B cell (primary cell): ENCODE measurements at places on chromosomes 1 and 21.
A peak's percentile ranks its signal among the peaks of the same experiment; 100 is the strongest.

GRCh38 chr1:153795330-153795837, 20.2 kb downstream of the SLC27A3 start:
- DNase-seq, result no peak

DNA sequence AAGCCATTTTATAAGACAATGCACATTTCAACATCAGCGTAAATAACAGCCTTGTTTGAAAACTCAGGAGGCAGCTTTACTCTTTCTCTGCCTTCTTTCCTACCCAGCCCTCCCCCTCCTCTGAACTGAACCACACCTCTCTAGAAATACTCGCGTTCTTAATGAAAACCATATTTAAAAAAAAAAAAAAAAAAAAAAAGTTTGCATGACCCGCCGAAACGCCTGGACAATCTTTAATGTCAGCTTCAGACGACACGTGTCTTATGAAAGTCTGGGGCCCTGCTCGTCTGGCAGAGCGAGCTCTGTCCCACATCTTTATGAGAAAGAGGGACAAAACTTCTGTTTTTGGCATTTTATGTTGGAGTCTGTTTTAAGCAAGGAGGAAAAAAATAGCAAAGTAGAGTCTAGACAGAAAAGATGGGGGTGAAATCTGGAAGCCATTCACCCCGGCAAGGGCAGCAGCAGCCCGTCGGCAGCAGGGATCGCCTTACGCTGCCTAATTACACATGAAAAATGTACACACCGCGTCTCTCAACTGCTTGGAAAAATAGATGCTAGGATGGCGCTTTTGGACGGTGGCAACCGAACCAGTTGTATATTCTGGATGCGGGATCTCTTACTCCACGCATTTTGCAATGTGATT, 130.4 kb upstream of the ETS2 start:
- DNase-seq, result no peak

DNA sequence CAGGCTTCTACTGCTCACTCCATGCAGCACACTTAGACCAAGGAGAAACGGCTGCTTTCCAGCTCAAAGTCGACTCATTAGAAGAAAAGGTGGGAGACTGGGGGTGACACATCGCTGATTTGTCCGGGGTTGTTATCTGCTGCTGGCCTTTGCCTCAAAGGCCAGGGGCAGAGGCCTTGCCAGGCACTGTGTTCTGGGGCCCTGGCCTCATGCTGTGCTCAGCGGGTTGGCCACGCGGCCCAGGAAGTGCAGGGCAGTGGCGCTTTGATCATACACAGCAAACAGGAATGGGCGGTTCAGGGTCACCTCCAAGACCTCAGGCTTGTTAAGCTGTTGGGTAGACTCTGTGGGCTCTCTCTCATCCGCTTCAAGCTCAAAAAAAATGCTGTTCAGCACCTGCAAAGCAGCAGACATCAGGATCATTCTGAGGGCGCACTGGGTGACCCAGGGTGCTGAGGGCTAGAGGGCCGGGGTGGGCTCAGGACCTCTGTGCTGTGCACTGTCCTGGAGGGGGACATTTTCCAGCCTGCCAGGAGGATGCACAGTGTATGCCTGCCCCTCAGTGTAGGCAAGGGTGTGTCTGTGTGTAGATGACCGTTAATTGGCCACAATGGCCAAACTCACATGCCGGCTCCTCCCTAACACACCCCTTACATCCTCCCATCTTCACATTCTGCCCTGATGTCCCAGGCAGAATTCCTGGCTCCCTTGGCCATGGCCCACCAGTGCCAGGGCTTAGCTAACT, 10.8 kb downstream of the AGT start:
- DNase-seq, result no peak

DNA sequence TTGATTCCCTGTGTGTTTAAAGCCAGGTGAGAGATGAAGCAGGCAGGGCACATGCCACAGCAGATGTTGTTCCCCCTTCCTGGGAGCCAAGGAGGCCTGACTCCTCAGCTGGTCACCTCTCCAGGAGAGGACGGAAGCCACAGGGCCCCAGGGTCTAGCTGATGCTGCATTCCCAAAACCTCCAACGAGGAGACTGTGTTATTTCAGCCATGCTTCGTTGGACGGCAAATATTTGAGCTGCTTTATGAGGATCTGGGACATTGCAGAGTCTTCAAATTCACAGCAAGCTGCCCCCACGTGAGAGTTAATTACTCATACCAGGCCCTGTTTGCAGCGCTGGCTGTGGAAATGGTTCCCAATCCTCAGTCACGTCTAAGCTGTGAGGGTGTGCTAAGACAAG, 85.3 kb downstream of the CDC7 start:
- no peak for DNase-seq

DNA sequence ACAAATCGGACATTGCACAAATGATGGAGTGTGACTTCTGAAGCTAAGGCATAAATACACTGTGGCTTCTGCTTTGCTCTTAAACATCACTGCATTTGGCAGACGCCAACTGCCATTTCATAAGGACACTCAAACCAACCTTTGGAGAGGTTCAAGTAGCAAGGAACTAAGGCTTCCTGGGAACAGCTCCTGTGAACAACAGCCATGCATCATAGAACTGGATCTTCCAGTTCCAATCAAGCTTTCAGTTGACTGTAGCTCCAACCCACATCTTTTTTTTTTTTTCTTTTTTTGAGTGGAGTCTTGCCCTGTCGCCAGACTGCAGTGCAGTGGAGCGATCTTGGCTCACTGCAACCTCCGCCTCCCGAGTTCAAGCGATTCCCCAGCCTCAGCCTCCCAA, 10.7 kb upstream of the HUNK start:
- no peak for DNase-seq

DNA sequence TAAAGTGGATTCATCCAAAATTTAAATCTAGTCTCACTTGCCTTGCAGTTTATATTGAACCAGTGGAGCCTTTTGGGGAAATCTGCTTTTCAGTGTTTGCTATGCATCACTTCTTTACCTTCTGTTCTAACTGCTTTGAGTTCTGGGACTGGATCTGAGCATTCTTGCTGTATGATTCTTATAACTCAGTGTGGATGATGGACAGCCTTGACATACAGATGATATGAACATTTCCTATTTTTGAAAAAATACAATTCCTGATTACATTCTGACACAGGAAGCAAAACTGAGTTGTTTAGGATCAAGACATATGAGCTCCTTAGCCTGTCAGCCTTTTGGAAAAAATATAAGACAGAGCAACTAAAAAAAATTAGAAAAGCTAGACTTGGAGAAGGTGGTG, 115.2 kb downstream of the DISP1 start:
- DNase-seq, result no peak

DNA sequence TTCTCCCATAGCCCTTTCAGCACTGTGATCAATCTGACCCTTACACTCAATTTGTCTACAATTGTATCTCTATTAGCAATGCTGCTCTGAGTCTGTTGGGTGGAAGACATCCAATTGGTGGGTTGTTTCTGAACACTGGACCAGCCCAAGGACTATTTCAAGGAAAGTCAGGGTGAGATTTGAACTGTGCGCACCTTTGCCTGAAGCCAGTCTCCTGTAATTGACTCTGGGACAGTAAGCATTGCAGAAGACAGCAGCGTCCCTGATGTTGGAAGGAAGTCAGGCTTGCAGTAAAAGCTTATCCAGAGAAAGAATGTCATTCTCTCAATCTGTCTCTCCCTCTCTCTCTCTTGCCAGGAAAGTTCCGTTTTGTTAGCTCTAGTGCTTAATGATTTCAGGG, 233.9 kb downstream of the KIF26B start:
- DNase-seq, result no peak

- DNase-seq, result no peak
Observed at GRCh38 chr1:110786802-110787327, 86.1 kb upstream of the CD53 start.

GRCh38 chr1:194300340-194300739, 1113.9 kb upstream of the B3GALT2 start:
- no peak for DNase-seq

DNA sequence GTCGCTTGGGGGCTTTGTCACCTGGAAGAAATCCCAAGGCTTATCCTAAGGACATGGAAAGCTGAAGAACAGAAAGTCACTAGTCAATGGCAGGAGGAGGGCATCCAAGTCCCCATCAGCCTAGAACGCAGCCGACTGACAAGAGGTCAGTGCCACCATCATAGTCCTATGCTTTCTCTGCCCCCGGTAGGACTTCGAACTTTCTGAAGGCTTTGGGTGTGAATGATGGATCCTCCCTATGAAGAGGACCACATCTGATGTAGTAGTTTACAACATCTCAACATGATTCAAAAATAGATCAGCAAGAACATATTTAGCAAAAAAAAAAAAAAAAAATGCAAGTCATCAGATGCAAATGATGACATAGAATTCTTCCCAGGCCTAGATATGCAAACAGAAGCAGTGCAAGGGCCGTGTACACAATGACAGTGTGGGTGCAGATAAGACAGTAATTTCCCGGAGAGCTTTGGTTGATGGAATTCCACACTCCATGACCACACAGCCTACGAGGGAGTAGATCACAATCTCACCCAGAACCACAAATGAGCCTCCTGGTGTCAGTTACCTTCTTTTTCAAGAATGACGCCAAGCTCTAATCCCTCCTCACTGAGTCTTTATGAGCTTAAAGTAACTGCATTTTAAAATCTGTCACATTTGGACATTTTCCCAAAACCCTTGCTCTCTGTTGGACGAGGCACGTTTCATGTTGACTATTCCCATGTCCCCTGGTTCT, 88.2 kb downstream of the PSMG1 start:
- no peak for DNase-seq

DNA sequence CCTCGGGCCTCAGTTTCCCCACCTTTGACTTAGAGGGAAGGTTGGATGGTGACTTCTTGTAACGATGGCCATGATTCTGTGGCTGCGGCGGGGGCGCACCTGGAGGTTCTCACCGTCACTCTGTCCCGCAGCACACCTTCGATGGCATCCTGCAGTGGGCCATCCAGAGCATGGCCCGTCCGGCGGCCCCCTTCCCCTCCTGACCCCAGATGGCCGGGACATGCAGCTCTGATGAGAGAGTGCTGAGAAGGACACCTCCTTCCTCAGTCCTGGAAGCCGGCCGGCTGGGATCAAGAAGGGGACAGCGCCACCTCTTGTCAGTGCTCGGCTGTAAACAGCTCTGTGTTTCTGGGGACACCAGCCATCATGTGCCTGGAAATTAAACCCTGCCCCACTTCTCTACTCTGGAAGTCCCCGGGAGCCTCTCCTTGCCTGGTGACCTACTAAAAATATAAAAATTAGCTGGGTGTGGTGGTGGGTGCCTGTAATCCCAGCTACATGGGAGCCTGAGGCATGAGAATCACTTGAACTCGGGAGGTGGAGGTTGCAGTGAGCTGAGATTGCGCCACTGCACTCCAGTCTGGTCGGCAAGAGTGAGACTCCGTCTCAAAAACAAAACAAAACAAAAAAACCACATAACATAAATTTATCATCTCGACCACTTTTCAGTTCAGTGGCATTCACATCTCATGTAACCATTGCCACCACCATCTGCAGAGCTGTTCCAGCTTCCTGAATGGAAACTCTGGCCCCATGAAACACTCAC, 2.1 kb upstream of the PFKL start:
- DNase-seq, result peak; percentile 88

- DNase-seq, result no peak
Observed at GRCh38 chr1:41980827-41981653, 62.3 kb upstream of the HIVEP3 start.

DNA sequence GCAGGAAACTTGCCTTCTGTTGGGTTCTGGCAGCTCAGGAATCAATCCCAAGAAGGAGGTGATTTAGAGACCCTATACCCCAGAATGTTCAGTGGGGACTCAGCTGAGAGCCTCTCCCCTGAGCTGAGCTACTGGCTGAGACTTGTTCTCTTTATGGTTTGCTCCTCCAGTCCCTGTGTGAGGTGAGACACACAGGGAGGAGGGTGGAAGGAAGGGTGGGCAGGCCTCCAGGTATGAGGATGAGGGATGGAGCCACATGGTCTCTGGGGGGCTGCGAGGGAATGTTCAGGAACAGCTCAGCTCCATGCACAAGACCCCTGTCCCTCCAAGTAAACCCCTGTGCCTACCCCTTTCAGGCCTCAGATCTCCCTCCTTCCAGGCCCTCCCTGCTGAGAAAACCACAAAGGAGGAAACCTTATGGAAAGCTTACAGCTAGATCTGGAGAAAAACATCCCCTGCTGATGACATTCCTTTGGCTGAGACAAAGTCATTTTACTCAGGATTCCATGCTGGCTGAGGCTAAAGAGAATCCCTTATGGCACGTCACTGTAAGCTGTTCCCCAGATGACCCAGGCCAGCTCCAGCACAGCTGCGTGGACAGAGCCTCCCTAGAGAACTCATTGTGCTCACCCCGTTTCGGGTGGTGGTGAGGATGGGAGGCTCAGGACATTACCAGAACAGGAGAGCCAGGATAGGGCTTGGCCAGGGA, 91.5 kb upstream of the IPO9 start:
- DNase-seq, result no peak

- DNase-seq, result no peak
Observed at GRCh38 chr1:243354511-243355153, 98.8 kb downstream of the SDCCAG8 start.

GRCh38 chr1:203278082-203278884, 27.0 kb upstream of the BTG2 start:
- peak; percentile 60 for DNase-seq

DNA sequence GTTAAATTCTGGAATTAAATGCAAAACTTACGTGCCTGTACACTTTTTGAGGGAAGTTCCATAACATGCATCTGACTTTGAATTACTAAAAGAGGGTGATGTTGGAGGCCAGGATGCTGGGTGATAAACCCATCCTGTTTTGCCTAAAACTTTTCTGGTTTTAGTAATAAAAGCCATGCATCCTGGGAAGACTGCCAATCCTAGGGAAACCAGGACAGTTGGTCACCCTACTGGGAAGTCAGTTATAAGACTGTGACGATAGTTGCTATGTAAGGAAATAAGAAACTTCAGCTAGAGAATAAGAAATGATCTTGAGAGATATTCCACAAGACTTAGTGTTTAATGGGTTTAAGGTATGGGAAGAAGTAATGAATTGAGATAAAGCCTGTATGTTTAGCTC, 336.6 kb upstream of the LYPLAL1 start:
- no peak for DNase-seq

GRCh38 chr1:161702250-161702649, 4.8 kb upstream of the FCRLA start:
- DNase-seq, result no peak

- no peak for DNase-seq
Observed at GRCh38 chr1:162385280-162385623, 3.7 kb downstream of the C1orf226 start.

GRCh38 chr1:223621312-223621734, 44.2 kb downstream of the CAPN8 start:
- DNase-seq, result no peak

GRCh38 chr21:42509244-42509643, 4.4 kb upstream of the SLC37A1 start:
- DNase-seq, result no peak

GRCh38 chr21:25234857-25235801, 372.2 kb downstream of the MRPL39 start:
- peak; percentile 42 for DNase-seq

- DNase-seq, result no peak
Observed at GRCh38 chr1:194705123-194705854, 1518.9 kb upstream of the B3GALT2 start.

GRCh38 chr1:229164836-229165735, 105.8 kb upstream of the RAB4A start:
- no peak for DNase-seq
